ENCODE measurements at places on chromosomes 6 and 20.

- DNase-seq: no peak
Observed at GRCh38 chr6:90297115-90297866, 648 bp upstream of the BACH2 start.

- DNase-seq: no peak
Observed at GRCh38 chr20:4513720-4514119, 208.0 kb upstream of the PRND start.

DNA sequence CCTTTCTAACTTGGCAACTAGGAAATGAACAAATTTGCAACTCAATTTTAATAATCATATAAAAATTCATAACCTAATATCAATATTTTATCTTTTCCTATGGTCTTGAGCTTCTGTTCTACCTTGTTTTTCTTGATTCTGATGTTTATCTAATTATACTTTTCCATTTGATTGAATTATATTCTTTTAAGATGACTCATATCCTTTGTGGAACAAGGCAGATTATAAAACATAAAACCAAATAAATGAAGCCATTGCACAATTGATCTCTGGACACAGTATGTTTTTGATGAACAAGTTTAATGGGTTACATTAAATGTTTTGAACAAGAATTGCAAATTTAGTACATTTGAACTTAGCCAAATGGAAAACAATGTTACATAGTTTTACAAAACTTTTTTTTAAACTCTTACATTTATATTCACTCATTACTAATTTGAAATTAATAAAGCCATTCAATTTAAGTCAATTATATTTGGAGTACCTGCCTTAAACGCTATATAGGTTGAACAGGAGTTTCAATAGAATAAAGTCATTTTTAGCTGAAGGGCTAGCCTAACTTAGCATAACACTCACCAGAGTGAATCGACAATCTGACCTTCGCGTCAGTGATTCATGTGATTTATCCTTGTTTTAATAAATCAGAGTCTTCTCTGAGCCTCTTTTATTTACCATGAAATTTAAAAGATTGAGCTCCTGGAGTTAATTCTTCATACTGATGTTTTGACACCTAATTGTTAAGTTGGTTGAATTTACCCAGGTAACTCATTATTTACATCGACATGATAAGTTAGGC, 3.8 kb downstream of the NCOA7 start:
- no peak for DNase-seq

GRCh38 chr6:167748046-167748445, 78.7 kb upstream of the AFDN start:
- DNase-seq: no peak

GRCh38 chr6:50187351-50187921, 137.7 kb upstream of the DEFB112 start:
- DNase-seq: no peak

GRCh38 chr6:142531727-142532126, 229.9 kb downstream of the ADGRG6 start:
- DNase-seq: no peak

- no peak for DNase-seq
Observed at GRCh38 chr6:36122495-36123269, 7.6 kb upstream of the MAPK13 start.

DNA sequence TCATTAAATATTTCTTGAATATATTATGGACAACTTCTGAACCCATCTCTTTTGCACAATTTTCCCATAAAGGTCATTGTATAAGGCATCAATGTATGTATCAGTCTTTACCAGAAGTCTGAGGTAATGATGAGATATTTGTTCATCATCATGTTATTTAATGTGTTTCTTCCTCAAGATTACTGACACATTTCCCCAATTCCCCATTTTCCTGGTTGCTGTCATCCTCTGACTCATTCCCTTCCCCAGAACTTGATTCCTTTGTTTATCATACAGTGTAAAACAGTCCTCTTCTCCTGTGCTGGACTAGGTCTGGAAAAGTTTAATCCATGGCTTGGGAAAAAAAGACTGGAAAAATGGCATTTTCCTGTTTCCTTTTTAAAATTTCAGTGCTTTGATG, 107.9 kb upstream of the FLRT3 start:
- DNase-seq: no peak

DNA sequence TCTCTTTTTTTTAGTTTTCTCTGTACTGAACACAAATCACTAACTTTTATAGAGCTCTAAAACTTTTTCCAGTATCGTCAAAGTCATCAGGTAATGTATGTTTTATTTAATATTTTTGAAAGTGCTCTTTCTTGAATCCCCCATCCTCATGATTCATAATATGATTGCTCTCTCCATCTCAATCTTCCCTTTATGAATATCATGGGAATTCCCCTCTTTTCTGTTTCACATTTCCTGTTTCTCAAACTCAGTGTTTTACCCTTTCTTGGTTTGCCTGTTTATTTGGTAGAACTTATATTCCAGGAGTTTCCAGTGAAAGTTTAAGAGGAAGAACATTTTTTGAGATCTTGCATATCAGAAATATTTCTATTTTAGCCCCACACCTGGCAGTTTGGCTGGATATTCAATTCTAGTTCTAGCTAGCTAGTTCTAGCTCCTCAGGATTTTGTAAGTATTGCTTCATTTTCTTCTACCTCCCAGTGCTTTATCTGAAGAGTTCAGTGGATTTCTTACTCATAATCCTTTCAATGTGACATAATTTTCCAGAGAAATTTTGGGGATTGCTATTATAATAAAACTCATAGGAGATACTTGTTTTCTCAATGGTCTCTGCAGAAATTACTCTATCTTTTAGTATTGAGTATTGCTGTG, 6.1 kb upstream of the C6orf58 start:
- DNase-seq: no peak

DNA sequence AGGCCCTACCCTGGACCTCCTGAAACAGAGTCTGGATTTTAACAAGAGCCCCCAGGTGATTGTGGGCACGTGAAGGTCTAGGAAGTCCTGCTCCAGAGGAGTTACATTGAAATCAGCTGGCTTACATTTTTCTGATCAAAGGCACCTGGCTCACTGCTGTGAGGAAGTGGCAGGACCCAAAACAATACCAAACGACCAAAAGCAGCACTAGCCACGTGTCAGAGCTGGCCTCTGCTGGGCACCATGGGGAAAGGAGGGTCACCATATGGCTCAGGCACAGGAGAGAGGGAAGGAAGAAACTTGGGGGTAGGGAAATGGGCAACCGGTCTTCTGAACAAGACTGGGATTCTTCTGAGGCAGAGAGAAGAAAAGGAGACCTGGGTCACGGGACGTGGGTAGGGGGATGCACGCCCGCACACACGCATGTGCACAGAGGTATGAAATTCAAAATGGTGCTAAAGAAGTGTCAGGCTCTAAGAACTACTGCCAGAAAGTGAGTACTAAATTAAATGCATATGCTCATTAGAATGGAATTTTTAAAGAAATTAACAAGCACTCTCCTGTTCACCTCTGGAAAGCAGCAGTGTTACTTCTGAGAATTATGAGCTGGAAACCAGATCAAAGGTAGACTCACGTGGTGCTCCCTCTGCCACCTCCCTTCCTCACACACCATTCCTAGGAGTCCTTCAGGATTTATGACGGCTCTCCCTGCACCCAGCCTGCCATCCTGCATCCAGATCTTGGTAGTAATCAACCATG, 113.6 kb downstream of the TRERF1 start:
- no peak for DNase-seq

DNA sequence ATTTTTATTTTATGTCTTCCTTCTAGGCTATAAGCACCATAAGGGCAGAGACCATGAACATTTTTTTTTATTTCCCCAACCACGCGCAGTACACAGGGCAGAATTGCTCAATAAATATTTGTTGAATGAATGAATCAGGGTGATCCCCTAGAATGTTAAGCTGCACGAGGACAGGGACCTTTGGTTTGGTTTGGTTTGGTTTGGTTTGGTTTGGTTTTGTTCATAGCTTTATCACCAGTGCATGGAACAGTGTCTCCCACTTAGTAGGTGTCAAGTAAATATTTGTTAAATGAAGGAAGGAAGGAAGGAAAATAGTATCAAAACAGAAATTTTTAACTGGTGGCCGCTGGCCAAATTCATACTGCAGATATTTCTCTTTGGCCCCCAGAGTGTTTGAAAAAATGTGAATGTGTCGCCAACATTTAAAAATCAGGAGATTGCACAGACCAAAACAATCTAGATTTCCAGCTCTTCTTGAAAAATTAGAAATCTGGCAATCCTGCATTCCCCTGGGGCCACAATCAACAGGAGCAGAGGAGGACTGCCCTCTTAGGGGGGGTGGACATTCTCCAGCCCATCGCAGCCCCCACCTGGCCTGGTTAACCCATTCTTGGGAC, 205.3 kb downstream of the EYA2 start:
- DNase-seq: no peak

GRCh38 chr20:44633872-44634600, 17.5 kb downstream of the ADA start:
- no peak for DNase-seq

GRCh38 chr6:108518714-108519576, 41.8 kb upstream of the FOXO3 start:
- no peak for DNase-seq

- DNase-seq: no peak
Observed at GRCh38 chr6:122653094-122653493, 42.9 kb downstream of the PKIB start.

DNA sequence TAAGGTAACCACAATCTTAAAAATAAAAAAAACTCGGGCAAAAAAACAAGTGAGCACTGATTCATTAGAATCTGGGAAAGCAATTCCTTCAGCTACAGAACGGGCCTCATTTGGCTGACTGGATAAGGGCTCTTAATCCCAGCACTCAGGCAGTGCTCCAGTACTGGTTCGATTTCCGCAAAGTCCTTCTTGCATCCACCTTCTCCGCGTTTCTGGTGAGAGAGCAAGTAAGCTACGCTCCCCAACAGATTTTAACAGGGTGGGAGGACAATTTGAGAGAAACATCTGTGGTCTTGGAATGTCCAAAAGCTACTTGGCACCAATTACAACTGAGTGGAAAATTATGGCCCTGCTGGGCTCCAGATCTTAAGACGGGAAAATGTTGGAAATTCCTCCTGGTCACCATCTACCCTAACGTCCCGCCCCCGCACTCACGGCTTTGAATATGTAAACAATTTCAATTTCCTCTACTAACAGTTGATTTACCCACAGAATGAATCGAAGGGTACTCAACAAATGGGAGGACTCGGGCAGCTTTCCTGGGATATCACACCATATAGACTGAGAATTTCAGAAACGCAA, 18.1 kb upstream of the ZSCAN9 start:
- DNase-seq: no peak

- DNase-seq: no peak
Observed at GRCh38 chr6:147868427-147869190, 360.1 kb downstream of the SAMD5 start.

DNA sequence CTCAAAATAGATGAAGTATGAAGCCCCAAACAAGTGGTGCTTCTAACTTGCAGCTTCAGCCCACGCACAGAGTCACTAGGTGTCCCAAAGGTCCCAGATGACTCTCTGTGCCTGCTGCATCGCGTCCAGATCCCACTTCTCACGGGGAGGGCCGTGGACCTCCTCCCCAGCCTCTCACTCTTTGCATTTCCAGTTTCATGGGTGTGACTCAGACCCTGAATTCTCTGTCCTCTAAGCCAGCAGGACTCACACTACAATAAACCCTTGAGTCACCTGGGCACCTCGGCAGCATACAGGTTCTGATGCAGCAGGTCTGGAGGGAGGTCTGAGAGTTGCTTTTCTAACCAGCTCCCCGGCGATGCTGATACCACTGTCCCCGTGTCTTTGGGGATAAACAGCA, 114.0 kb upstream of the RIN2 start:
- DNase-seq: no peak

DNA sequence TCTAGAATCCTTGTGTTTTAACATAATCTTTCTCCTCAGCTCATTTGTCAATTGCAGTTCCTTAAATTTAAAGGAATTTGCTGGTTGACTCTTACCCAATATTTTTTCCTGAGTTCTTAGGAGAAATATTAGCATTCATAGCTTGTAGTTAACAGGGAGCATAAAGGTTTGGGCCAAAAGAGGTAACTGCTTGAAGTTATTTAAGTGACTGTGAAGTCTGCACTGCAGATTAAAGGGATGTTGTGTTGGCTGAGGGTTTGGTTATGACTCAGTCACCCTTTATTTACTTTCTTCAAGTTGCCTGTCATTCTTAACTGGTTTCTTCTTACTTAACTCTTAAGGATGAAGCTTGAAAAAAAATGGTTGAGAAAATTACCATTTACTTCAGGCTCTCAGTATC, 220.3 kb upstream of the LAMP5 start:
- DNase-seq: no peak

Measured in stimulated activated CD8-positive, alpha-beta memory T cell treated with anti-CD3 and anti-CD28 coated beads, Interleukin-4, amount 100 ng/mL, for 24 hours (primary cell).